NCI-H774 (cell line): ENCODE measurements at places on chromosomes 7 and 10.

DNA sequence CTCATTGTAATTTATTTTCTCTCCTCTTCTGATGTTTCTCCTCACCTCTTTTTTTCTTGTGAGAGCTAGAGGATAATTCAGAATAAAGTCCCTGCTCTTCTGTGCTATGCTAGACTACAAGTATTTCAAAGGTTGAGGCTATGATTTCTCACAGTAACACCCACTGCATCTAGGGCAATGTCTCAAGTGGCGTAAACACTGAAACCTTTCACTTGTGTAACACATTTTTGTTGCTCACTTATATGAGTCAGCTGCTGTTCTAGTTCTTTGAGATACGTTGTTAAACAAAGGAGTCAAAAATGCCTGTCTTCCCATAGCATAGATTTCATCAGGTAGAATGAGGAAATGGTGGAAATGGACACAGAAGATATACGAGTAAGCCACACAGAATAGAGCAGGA is 305.1 kb upstream of the PITRM1 start:
- DNase-seq, result no peak

GRCh38 chr10:95756809-95757684 is 1.1 kb downstream of the ENTPD1 start:
- DNase-seq, result no peak

GRCh38 chr10:97975598-97975997 is 54.8 kb downstream of the CRTAC1 start:
- DNase-seq, result no peak

DNA sequence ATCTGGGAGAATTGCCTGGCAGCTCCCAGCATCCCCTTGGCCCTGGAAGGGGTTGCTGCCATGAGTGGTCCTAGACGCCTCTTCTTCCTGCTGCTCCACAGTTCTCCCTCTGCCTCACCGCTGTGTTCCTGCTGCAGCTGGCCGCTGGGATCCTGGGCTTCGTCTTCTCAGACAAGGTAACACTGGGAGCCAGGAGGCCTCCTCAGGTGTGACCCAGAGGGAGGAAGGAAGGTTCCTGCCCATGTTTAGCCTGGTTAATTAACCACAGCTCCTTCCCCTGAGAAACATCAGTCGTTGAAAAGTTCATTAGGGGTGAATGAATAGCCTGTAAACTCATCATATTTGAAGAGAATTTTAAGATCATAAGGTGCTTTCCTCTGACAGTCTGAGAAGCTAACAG is 18.2 kb downstream of the TSPAN33 start:
- no peak for DNase-seq

DNA sequence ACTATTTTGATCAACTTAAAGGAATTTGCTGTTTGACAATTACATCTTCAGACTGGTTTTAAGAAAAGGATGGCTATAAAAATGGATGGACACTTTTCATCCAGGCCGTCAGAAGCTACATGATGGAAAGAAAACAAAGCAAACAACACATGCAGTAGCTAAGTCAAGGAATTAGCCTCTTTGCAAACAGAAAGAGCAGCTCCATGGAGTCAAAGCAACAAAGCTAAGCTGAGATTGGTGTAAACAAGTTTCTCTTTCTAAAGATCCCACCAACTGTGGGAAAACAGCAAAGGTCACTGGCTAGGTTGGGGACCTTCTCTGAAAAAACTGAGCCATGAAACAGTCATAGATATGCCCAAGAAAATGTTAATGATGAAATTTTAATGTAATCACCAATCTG is 98.9 kb downstream of the RNF133 start:
- DNase-seq, result no peak

- DNase-seq, result no peak
Observed at GRCh38 chr10:114172216-114172615, 1.8 kb downstream of the CCDC186 start.

DNA sequence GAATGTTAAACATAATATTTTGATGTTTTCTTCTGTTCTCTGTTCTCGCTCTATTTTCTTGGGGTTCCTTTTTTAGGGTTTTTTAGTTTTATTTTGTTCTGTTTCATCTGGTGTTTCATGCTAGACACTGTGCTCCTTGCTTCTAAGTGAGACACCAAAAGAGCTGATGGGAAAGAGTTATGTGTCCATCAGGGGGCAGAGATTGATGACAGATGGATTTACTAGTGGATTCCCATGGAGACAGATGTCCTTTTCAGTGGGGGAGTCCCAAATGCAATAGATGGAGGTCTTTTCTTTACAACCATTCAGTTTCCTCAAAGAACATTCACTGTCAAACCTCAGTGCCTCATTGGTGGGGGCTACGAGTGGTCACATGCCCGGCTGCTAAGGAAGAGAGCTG is 34.9 kb downstream of the PRTFDC1 start:
- no peak for DNase-seq

DNA sequence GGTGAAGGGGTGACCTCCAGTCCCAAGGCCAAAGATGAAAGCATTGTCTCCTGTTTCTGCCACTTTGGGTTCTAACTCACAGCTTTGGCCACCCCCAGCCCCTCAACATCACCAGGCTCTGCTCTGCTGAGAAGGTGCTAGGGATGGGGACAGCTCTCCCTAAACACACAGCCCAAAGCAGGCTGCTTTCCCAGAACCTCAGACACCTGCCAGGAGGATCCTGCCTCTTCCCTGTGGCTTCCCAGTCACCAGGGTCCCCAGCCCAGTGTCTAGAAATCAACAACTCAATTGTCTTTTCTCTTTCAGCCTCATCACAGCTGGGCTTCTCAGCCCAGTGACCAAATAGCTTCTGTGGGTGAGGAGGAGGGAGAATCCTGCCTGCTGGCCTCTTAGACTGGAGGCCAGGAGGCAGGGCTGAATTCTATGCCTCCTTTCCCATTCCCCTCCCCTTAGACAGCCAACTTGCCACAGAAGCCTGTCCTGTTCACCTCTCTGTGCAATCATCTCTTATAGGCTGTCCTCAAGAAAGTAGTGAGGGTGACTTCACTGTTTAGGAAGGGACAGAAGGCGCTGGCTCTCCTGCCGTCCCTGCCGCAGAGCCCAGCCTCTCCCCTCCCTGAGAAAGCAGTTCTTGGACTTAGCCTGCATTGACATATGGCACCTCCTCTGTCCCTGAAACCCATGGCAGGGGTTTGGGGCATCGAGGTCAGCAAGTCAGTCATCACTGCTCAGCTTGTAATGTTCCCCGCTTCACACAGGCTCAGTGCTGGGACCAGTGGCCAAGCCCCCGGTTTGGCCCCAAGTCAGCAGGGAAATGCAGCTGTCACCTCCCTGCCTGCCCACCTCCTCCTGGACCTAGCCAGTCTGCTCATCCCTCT is 3.7 kb downstream of the FGF8 start:
- no peak for DNase-seq

DNA sequence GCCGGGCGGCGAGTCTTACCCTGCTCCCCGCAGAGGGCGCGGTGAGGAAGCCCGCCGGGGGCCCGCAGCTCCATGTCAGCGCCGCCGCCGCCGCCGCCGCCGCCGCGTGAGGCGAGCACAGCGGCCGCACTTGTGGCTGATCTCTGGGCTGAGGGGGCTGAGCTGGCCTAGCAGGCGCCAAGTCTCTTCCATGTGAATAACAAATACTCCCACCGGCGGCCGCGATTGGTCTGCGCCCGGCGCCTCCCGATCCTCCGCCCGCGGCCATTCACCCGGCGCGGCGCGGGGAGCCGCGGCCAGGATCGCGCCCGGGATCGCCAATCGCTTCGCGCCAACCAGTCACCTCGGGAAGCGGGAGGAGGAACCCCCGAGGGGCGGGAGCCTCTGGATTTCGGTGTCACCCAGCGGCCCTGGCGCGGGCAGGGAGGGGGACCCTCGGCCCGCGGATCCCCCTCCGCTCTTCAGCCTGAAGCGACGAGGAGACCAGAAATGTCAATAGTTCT is at the start of gene GRM8:
GRM8 (minus strand) TSS at position 164 of the 503 bp plus-strand sequence.
- peak; percentile 79 for DNase-seq

- no peak for DNase-seq
Observed at GRCh38 chr10:15745751-15746150, 26.0 kb upstream of the ITGA8 start.

DNA sequence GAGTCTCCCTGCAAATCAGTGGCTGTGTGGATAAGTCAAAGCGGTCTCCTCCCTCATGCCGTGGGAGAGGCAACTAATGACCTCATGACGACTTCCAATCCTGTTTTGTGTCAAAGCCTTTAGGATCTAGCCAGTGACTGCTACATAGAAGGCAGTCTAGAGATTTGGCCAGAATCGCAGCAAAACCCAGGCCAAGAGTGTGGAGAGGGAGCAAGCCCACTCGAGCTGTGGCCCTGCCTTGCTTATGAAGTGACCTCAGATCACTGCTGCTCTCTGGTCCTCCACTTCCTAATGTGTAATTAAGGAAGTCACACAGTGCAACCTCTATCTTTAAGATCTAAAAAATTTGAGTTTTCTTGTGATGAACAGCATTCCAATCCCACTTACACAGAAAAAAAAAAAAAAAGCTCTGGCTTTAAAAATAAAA is 296.7 kb upstream of the KLF6 start:
- no peak for DNase-seq

- no peak for DNase-seq
Observed at GRCh38 chr7:47303014-47303694, 278.8 kb downstream of the TNS3 start.

GRCh38 chr10:14604181-14605142 is 170.2 kb downstream of the FAM107B start:
- DNase-seq, result peak; percentile 72

DNA sequence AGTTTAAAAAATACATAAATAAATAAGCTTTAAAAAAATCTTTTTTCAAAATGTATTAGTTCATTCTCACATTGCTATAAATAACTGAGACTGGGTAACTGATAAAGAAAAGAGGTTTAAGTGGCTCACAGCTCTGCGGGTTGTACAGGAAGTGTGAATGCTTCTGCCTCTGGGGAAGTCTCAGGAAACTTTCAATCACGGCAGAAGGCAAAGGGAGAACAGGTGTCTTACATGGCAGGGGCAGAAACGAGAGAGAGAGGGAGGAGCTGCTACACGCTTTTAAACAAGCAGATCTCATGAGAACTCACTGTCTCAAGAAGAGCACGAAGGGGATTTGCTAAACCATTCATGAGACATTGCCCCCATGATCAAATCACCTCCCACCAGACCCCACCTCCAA is 114.6 kb downstream of the DNAJC1 start:
- DNase-seq, result no peak

DNA sequence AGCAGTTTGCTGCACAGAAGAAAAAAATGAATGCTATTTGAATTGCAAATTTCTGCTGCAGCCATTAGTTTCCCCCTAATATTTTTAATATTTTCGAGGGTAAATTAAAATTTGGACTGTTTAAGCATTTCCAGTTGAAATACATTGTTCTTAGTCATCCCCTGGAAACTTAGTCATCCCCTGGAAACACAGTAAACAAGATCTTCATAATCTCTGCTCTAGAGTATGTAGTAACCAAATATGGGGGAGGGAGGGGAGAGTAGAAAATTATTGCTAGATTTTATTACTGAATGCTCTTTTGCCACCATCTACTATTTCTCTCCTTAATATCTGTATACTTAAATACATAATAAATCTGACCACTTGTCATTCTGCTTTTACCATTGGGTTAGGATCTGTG is 1053.3 kb downstream of the SORCS1 start:
- no peak for DNase-seq

- no peak for DNase-seq
Observed at GRCh38 chr10:5400468-5401240, 4.0 kb downstream of the TUBAL3 start.

GRCh38 chr7:123692471-123692877 is 36.8 kb downstream of the LMOD2 start:
- DNase-seq, result no peak

DNA sequence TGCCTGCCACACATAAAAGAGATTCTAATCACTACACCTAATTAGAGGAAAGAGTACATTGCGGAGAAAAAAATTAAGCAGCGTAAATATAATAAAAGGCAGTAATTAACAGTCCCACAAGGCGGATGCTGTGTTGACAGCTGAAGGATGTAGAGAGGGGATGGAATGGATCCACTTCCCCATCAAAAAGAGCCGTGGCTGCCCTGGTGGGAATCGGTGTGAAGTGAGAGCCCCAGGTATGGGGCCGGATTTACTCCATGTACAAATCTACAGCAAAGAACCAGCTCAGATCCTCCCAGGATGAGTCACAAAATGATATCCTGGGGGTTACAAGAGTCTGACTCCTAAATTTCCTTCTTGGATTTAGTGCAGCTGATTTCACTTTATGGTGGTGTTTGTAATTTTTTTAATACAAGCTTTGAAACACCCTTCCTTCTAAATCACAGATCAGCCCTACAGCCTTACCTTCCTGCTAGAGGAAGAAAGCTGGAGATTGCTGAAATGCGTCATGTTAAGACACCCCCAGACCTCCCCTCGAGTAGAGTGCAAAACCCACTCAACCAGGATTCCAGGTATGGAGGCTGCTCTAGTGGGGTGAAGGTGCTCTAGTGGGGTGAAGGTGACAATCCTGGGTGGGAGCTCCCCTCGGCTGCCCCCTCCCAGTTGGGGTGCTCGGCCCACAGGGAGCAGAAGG is 398.4 kb downstream of the PLXNA4 start:
- DNase-seq, result no peak

GRCh38 chr10:121041906-121042305 is 190.7 kb downstream of the WDR11 start:
- DNase-seq, result no peak

GRCh38 chr10:33040436-33040835 is 82.4 kb upstream of the ITGB1 start:
- DNase-seq, result no peak

DNA sequence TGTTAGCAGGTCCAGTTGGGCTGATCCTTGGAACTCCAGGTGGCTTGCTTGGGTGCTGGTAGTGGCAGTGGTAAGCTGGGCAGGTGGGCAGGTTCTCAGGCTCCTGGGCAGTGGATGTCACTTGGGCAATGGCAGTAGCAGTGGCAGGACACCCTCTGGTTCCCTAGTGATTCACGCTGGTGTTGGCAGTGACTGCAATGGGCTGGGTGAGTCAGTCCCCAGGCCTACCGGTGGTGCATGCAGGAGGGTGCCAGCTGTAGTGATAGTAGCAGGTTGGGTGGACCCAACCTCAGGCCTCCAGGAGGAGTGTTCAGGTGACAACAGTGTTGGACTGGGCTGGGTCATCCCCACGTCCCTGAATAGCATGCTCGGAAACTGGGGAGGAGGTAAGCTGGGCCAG is 189.2 kb downstream of the ZEB1 start:
- no peak for DNase-seq

DNA sequence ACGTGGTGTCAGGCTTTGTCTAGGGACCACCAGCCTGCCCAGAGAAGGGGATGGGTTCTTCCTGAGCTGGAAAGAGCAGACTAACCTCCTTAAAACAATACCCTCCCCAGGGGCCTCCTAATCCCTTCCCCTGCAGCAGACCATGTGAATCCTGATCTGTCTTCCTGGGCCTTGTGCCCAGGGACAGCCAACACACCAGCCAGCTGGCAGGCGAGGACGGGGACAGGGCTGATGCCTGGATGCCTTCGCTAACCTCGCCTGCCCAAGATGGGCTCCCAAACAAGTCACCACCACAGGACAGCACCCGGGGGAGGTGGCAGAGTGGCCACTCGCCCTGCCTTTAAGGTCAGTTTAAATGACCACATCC is 17.6 kb downstream of the PODXL start:
- no peak for DNase-seq

GRCh38 chr10:129033340-129033739 is 433.7 kb upstream of the MGMT start:
- DNase-seq, result no peak
